ENCODE measurements at places on chromosomes 4 and X.

- DNase-seq: no peak
These were observed 52.7 kb downstream of the NPY1R start for GRCh38 chr4:163279713-163280112.

- DNase-seq: no peak
These were observed 72.5 kb downstream of the SLC16A2 start for GRCh38 chrX:74493806-74494205.

DNA sequence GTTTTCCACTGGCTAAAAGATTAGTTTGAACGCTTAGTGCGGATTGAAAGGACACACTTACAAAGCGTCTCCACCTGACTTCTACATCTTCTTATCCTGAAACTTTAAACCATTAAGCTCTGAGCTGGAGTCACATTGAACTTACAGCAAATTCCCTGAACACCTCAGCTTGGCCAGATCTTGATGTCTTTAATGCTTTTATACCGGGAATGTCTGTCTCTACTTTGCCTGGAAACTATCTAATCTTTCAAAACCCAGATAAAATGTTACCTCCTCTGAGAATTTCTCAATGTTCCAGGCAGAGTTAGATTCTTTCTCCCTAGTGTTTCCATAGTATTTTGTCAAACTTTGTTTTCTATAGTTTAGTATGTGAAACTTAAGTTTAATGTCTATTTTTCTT lies 179.9 kb downstream of the DTHD1 start:
- DNase-seq: no peak

DNA sequence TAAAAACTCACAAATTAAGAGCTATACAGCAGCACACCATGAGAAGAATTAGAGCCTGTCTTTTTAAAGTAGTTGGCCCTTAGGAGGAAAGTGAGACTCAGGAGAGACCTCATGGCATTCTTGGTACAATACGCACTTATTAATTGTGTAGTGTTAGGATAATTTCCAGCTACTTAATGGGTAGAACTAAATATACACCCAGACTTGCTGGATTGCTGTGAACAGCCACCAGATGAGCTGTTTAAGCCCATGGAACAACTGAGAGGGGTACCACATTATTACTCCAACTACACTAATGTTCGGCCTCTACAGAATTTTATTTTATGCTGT lies 13.6 kb downstream of the MFAP3L start:
- DNase-seq: no peak

DNA sequence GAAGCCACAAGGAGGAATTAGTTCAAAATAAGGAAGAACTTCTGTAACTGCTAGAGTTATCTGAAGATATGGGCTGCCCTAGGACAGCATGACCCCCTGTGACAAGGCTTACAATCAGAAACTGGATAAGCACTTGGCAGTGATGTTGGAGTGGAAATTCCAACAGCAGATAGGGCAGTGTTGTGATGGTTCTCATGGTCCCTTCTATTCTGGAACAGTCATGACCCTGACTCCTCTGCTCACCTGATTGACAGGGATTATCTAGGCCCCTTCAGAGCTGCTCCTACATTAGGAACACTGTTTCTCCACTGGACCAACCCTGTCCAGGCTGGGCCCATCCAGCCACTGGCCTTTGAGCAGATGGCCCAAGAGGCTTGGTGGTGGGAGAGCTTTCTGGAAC lies 17.9 kb downstream of the NALF2 start:
- no peak for DNase-seq

- peak; percentile 87 for DNase-seq
These were observed at the start of gene IDS for GRCh38 chrX:149504915-149505651. Gene IDS (minus strand): TSS chrX:149505306. CDS start chrX:149505137, 169 bp downstream.

DNA sequence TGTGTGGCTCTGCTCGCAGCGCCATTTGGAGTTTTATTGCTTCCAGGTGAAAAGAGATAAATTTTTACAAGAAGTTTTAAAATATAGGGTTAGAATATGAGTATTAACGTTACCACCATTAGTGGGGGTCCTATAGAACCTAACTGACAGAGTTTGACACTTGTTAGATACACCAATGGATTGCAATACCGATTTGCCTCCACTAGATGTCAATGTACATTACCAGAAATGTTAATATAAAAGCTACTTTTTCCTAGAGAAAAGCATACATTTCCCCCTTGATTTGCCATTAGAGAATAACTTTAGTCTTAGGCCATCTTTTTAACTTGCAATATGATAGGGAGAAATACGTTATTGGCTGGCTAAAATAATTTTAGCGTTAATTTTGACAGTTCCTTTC lies 108.4 kb downstream of the LINC00632 start:
- peak; percentile 14 for DNase-seq

DNA sequence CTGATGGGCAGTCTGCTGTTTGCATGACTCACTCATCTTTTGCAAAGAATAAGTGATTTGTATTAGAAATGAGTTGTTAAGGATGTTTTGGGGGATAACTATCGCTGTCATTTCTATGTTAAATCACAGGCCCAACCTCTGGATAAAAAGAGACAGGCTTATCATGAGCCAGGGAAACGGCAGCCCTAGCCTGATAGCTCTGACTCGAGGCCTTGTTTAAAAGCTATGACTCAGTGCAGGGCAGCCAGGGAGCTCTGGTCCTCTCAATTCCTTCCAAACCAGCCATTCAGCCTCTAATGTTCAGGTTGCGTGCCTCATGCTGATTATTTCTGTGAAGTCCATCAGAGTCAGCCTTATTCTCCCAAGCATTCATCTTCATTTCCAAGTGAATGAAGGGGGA lies 305.9 kb upstream of the HAND2 start:
- peak; percentile 69 for DNase-seq

GRCh38 chr4:108411836-108412235 lies 208.5 kb upstream of the RPL34 start:
- DNase-seq: no peak

DNA sequence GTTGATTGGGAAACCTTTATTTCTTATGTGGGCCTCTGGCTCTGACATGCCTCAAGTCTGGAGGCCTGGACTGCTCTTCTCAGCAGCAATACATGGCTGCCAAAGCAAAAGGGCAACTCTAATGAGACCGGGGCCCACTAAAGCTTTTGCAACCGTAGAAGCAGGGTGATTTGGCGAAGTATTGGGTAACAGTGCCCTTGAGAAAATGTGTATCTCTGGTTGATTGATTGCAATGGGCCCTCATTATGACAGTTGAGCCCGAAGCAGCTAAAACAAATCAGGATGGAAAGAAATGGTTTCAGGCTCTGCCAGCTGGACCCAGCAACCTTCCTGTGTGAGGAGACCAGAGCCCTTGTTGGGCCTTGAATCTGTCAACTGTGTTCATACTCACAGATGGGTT lies 73.4 kb downstream of the CLCN4 start:
- no peak for DNase-seq

DNA sequence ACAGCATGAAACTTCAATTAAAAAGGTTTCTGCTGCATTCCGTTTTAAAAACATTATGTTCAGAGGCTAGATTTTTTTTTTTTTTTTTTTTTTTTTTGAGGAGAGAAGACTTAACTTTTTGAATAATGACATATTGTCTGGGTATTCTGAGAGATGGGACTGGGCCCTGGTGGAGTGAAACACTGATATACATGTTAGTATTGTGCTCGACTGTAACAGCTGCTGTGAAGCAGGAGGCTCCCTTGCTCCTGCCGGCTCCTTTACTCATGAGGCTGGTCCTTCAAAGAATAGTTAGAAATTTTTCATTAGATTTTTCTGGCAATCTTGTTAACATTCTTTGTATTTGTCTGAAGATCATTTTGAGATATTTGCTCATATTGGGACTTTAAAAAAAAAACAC lies 73.3 kb downstream of the TMEM131L start:
- DNase-seq: no peak

DNA sequence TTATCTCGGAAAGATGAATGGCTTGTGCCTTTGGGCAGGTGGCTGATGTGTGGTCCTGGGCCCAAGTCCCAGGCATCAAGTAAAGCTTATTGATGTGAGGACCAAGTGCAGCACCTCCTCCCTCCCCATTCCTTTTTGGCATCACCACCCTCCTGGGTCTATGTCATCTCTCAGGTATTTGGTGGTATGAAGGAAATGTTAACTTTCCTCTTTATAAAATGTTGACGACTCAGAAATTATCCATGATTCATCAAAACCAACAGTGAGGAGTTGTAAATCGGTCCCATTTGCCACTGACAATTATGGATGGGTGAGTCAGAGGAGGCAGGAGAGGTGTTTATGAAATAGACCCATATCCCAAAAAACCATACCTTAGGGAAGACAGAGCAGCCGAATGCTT lies 229.4 kb upstream of the GATB start:
- DNase-seq: no peak

DNA sequence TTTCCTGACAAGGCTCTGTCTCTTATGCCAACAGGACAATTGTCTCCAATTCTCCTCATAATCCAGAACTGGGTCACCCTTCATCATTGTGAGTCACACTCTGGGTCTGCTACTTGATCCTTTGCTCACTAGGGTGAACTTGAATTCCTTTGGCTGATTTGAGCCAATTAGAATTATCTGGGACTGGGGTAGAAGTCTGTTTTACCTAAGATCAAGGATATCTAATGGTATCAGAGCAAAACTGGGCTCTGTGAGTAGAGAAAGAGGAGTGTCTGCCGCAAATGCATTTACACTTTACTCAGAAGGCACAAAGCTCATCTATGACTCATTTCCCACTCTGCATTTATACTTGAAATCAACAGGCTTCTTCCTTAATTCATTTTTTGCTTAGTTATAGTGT lies 72.6 kb downstream of the PITX2 start:
- DNase-seq: peak; percentile 21

GRCh38 chr4:156794863-156795262 lies 176.7 kb downstream of the PDGFC start:
- DNase-seq: no peak

DNA sequence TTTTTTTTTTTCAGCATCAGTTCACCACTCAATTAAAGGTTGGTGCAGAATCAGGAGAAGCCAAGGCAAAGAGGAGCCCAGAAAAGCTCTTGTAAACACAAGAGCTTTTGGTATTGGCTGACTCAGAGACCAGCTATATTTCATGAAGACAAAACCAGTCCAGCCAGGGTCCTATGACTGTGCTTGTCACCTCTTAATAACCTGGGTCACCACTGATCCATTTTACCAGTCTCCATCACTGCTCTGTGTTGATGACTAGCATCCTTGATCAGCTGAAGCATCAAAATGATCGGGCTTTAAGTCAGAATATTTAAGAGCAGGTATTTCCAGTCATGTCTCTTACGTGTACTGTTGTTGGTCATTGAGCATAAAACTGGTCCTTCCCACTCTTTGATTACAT lies 237.9 kb downstream of the PACRGL start:
- no peak for DNase-seq

DNA sequence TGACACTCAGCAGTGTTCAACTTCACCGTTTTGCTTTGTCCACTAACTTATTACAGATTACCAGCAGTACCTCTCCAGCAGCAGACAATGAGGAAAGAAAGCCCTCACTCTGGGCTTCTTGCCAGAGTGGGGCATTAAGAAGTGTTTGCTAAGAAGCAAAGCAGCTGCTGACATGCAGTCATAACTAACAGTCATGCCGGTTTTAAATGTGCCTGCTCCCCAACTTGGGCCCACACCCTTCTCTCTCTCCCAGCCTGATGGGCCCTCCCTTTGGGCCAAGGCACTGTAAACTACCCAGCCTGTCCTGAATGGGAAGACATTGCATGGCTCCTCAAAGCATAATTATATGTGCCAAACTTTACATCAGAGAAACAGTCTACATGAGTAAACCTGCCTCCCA lies 54.6 kb upstream of the HHIP start:
- peak; percentile 88 for DNase-seq

DNA sequence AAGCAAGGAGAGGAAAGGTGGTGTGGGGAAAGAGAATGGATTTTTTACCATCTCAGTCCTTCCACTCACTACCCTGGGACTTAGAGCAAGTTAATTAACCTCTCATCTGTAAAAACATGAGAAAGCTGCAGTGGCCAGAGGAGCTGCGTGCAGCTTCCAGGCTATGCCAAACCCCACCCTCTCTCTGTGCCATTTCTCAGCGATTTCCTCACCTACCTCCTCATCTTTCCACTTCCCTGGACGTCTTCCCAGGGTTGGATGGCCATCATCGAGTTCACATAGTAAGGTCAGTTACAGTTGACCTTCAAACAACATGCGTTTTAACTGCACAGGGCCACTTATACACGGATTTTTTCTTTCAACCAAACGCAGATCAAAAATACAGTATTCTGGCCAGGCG lies 64.3 kb downstream of the SMIM20 start:
- no peak for DNase-seq

DNA sequence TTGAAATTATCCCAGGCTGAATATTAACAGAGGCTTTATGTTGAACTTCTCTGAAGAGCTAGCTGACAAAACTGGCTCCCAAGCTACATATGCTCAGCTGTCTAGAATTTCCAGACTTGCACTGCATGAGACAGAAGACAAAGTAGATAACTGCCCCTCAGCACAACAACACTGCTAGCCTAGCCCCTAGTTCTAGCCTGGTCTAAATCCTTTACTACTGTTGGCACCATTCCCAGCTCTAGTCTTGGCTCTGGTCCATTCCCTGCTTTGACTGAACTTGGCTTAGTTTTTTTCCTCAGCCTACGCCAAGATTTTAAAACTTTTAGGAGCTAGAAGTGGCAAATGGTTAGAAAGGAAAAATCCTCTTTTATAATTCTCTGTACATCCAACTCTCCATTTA lies 7.6 kb upstream of the OPHN1 start:
- DNase-seq: peak; percentile 66

- no peak for DNase-seq
These were observed 28.3 kb upstream of the UXT start for GRCh38 chrX:47687263-47687662.

DNA sequence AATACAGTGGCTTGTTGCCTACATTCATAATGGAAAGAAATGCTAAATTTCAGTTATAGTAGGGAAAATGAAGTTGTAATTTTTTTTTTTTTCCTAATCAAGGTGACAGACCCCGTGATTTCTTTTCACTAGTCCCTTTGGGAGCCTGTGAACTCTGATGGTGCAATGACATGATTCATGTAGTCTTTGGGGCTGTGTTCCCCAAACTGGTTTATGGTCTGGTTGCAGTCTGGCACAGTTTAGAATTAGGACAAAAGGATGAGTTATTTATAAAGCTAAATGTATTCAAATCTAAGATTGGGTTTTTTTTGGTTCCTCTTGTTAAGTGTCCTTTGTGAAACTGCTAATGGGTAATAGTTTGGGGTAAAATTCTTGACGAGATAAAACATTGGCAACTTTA lies 66.0 kb downstream of the REPS2 start:
- DNase-seq: no peak
